Mammary epithelial cell (primary cell): ENCODE measurements at places on chromosomes 7 and 10.

- no peak for DNase-seq
Measured at GRCh38 chr10:21514818-21515351, 10.6 kb downstream of the SKIDA1 start.

DNA sequence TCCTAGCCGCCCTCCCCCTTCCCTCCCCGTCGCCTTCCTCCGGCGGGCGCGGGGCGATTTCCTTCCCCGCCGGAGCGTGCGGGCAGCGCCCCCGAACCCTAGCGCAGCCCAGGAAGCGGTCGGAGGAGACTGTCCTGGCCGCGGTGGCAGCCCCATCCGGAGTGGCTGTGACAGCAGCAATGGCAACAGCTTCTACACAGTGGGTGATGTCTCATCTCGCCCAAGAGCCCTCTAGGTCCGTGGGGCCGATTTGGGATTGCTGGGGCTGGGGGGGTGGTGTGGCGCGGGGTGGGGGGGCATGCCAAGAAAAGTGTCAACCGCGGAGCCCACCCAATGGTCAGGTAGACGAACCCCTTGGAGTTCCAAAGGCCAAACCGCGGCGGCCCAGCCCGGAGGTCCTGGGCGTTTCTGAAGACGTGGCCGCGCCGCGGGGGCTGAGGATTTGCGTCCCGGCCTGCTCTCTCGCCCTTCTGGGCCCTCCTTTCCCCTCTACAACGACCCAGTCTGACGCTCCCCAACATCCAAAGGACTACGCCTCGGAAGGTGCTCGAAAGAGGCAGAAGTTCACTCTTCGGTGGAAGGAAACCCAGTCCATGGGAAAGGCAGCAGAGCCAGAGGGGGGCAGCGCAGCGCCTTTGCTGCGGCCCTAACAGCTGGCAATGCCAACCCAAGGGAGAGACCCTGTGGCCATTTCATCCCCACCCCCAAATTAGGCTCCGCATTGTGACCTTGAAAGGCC, 603 bp upstream of the TWIST1 start:
- no peak for DNase-seq

GRCh38 chr10:35751347-35751746, 109.3 kb upstream of the FZD8 start:
- no peak for DNase-seq

DNA sequence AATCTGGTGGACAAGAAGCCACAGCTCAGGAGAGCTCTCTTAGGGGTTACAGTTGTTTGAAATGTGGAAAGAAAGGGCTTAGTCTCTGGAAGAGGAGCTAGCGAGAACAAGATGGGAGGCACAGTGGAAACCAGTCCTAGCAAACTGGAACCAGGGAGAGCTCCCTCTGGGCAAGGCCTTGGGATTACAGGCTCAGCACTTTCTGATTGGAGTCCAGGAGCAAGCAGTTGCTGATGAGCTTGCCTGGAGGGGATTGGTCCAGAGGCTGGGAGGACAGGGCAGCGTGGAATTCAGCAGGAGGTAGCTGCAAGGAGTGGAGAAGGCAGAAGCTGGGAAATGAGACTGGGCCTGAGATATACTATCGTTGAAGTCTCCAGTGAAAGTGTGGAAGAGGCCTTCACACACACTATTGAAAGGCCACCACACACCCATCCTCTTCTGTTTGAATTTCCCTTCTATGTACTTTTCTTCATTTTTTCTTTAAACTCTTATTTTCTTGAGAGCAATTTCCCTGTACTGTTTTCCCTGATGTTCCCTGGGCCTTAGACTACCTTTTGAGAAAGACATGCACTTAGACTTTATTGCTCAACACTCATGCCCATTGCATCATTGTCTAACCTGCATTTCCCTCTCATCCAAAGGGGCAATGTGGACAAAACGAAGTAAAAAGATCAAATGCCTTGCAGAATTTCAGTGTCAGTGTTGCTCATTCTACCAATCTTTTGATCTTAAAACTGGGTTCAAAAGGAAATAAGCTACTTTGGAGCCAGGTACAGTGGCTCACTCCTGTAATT, 57.8 kb upstream of the LANCL2 start:
- DNase-seq: no peak

- DNase-seq: peak; percentile 69
Measured at GRCh38 chr7:155257482-155258225, 40.0 kb upstream of the INSIG1 start.

- DNase-seq: no peak
Measured at GRCh38 chr7:68205826-68206225, 1209.2 kb downstream of the TYW1 start.

DNA sequence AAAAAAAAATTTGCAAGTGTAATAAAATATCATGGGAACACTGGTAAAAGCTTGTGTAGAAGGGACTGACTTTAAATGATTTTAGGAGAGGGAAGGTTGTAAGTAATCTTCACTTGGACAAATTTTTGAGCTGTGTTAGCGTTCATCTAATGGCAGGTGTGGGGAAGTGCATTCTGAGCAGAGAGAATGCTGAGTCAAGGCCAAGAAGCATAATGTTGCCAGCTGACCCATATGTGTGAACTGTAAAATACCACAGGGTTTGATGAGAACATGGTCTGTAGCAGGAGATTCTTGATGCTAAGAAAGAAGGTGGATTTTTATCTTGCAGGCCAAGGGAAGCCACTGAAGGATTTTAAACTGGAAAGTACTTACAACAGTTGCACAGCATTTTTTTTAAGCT, 98.2 kb upstream of the ZNF32 start:
- DNase-seq: no peak

- DNase-seq: no peak
Measured at GRCh38 chr7:5450549-5451327, 27.1 kb upstream of the TNRC18 start.

- DNase-seq: no peak
Measured at GRCh38 chr10:79082035-79082373, 13.2 kb downstream of the ZMIZ1 start.

- no peak for DNase-seq
Measured at GRCh38 chr7:20395511-20395910, 64.8 kb downstream of the ITGB8 start.

DNA sequence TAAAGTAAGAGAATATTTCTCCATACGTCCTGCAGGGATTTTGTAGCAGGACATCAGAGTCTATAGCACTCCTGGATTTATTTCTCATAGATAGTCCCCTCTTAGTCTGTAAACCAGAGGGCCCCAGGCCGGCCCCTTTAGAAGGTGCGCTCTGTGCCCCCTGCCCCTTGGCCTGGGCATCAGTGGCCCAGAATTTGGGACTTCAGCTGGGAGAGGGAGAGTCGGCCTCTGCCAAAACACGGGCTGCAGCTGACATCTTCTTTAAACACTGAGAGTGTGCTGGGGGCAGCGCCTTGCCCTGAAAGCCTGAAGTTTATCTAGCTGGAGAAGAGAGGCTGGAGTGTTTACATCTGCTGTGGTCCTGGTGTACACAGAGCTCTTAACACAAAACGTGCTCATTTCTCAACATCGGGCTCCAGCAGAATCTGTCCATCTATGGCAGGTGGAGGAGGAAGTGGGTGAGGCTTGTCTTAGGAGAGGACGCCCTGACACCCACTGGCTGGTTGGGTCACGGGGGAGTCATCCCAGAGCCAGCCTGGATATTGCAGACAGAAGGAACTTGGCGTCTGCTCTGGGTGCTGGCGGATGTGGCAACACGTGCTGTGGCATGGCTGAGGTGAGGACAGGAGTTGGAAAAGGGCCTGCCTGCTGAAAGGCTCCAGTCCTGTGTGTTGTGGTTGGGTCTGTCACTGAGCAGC, 5.0 kb upstream of the TACR2 start:
- no peak for DNase-seq

DNA sequence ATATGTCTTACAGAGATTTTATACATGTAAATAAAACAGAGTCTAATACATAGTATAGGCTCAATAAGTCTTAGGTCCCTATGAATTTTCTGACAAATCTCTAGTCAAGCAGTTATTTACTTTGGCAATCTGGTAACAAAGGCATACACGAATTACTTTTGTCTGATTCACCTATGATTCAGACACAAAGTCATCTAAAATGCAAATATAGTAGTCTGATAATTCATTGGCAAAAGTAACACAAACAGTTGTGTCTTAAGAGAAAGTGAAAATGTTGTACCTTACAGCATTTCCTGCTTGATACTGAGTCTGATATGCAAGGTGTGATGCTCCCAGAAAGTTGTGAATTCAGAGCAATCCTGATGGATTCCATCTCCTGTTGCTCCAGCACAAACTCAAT, 209.4 kb upstream of the PRSS1 start:
- DNase-seq: peak; percentile 63

DNA sequence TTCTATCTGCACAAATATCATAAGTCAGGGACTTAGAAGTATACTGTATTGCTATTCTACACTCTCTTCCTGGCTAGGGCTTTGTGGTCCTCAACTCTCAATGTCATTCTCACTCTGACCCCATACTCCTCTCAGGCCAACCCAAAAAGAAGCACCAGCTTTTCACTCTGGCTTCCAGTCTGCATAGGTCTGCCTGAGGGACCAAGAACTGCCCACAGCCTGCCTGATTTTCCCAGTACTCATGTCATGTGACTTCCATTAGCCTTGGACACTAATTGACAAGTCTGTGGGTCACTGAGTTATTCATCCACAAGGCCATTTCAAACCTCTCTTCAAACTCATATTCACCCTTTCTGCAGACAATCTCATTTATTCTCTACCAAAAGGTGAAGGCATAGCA, 19.8 kb downstream of the PMPCB start:
- no peak for DNase-seq

- no peak for DNase-seq
Measured at GRCh38 chr7:1922870-1923236, 252.8 kb downstream of the ELFN1 start.

DNA sequence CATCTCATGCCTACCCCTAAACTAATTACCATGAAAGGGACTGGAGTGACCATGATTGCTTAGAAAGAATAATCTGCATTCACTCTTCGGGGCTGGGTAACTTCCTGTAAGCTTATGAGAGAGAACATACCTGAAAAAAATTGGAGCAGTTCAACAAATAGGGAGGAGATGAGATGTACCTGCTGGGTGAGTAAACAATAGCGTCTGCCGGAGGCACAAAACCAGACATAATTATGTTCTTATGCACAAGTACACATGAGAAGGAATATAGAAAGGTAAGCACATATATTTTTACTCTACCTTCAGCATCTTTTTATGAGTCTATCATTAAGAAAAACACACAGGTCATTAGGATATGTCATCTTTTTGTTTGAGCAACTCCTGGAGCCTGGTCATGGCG, 224.6 kb upstream of the FERD3L start:
- no peak for DNase-seq

DNA sequence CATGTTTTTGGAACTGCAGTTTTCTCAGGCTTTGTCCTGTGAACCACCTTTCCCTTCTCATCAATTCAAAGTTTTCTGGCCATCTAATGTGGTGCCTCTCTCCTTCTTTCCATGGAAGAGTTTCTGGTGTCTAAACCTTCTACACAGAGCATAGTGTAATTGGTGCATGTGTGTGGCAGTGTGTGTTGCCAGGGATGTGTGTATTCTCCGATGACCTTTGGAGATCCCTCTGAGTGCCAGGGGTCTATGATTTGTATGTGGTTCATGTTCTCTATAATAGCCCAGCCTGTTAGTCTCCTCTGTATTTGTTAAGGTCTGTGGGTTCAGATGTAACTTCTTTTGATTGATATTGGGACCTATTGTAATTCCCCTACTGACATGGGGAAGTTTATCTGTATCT, 1.5 kb downstream of the TAS2R60 start:
- DNase-seq: no peak

DNA sequence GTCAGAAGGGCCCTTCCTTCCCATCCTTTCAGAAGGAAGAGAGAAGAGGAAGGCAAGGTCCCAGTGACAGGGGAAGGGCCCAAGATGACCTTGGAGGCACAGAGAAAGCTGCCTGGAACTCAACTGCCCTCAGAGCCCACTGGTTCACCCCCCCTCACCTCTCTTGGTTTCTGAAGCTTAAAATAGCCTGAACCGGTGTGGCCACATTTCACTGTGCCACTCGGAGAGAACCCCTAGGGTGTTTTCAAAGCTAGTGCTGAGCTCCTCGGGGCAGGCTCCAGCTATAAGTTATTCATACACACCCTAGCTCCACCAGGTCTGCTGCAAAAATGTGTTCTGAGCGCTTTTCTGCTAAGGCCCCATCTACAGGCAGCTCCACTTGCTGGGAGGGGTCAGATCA, 60.9 kb upstream of the ADRB1 start:
- DNase-seq: no peak

GRCh38 chr10:14815681-14816080, 22.2 kb downstream of the CDNF start:
- DNase-seq: no peak

DNA sequence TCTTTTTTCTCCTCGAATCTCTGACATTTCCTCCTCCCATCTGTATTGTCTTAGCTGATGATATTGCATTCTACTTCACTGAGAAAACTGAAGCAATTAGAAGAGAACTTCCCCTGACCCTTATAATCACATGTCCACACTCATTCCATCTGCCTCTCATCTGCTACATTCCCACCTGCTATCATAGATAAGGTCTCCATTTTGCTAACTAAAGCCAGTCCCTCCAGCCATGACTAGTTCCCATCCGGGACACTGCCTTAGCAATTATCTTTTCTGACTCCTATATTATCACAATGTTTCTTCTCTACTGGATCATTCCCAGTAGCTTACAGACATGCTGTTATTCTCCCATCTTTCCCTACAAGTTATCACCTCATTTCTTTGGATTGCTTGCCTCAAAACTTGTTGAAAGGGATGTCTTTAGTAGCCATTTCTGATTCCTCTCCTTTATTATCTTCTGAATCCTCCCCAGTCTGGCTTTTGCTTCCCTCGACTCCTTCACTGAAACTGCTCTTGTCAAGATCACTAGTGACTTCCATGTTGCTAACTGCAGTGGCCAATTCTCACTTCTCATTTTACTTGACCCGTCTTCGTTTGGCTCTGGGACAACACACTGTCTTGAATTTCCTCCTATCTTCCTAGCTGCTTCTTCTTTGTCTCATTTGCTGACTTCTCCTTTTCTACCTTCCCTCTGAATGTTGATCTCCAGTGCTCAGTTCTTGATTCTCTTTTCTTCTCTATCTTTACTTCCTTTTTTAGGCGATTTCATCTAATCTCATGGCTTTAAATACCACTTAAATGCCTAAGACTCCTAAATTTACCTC, 35.9 kb downstream of the FZD1 start:
- no peak for DNase-seq

DNA sequence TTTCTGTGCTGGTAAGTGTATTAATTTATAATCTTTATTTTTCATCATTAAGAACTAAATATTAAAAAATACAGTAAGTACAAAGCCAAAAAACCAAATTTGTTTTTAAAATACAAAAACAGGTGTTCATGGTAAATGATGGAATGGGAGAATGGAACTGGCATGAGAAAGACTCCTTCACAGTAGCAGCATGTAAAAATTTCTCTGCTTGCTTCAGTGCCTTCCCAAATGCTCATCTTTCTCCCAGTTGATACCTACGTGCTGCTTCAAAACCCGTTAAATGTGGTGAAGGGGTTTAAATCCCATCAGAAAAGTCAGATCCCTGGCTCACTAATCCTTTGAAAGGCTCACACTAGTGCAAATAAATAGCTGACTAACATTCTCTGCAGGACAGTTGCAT, 4.2 kb downstream of the RNF133 start:
- no peak for DNase-seq

- peak; percentile 54 for DNase-seq
Measured at GRCh38 chr7:32905175-32905662, 13.7 kb upstream of the KBTBD2 start.
